GM19239 (cell line): ENCODE measurements at places on chromosomes 12 and 14.

GRCh38 chr12:30485230-30485890, 210.3 kb downstream of the IPO8 start:
- no peak for DNase-seq

GRCh38 chr14:42057111-42057510, 450.4 kb downstream of the LRFN5 start:
- no peak for DNase-seq

GRCh38 chr14:39241637-39242036, 7.9 kb downstream of the MIA2 start:
- no peak for DNase-seq

GRCh38 chr12:23006413-23006812, 381.4 kb downstream of the ETNK1 start:
- DNase-seq: no peak

DNA sequence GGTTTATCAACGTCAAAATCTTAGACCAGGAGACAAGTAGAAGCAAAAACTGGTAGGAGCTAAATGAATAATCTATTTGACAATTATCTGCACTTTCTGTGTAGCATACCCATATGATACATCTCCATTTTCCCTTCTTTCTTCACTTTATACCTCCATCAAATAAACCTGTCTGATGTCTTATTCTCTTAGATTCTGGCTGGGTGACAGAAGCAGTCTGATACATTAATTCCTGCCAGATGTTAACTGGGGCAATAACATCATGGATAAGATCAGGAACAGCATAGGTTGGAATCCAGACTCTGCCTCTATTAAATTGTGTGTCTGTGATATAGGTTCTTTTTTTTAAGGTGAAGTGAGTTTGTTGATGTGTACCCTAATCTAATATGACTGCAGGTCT, 11.7 kb upstream of the RERG start:
- DNase-seq: no peak

- DNase-seq: no peak
Measured at GRCh38 chr14:68636597-68636996, 156.3 kb downstream of the ZFP36L1 start.

DNA sequence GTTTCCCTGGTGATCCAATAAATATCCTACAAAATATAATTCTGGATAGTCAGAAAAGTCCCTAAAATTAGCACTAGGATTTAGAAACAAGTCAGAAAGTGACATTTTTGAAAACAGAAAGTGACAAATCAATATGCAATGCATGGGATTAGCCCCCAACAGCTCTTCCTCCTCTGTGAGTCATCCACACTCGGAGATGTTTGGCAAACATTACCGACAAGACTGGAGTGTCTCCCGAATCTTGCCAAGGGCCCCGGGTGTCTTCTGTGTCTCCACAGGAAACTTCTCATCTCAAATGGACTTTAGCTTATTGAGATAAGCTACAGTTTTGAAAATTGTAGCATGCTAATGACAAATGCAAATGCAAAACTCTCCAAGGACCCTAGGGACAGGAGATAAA, 398.9 kb upstream of the CCDC196 start:
- DNase-seq: no peak

GRCh38 chr14:61498303-61498702, 176.9 kb downstream of the PRKCH start:
- no peak for DNase-seq

DNA sequence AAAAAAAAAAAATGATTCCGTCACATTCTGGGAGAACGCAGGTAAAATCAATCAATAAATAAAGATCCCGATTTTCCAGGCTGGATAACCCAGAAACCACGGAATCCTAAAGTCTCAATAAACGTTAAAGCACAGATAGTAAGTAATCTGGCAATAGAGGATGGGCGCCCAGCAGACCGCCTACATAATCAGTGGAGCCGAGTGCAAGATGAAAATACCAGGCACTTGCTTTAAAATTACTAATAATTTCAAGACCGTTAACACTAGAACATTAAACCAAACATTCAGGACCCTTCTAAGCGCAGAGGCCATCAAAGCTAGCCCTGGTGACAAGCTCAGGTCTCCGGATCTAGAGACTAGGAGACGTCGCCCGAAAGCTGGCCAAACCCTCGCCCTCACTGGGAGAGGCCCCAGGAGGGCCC, 1.2 kb upstream of the DCAF11 start:
- DNase-seq: no peak

DNA sequence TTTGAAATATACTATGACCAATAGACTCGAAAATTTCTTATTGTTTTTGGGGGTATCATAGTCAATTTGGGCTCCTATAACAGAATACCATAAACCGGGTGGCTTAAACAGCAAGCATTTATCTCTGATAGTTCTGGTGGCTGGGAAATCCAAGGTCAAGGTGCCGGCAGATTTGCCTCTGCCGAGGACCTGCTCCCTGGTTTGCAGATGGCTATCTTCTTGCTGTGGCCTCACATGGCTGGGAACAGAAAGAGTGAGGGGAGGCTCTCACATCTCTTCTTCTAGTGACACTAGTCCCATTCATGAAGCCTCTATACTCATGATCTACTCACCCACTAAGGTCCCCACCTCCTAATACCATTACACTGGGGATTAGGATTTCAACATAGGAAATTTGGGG, 70.7 kb downstream of the BORCS5 start:
- DNase-seq: no peak

- no peak for DNase-seq
Measured at GRCh38 chr12:40016980-40017379, 88.9 kb downstream of the SLC2A13 start.

DNA sequence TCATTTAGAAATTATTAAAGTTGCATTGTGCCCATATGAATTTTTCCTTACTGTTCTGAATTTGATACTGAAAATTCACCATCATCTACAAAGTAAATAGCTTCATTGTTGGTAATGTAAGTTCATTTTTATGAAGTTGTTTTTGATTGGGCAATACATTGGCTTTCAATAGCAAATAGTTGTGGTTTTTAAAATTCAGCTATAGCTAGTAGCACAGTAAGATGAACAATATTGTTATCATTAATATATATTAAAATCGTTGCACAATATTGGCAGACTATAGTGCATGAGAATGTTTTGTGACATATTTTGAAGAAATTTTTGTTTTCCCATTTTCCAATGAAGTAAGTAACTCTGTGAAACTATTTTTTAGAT, 575.0 kb downstream of the PRKD1 start:
- no peak for DNase-seq

DNA sequence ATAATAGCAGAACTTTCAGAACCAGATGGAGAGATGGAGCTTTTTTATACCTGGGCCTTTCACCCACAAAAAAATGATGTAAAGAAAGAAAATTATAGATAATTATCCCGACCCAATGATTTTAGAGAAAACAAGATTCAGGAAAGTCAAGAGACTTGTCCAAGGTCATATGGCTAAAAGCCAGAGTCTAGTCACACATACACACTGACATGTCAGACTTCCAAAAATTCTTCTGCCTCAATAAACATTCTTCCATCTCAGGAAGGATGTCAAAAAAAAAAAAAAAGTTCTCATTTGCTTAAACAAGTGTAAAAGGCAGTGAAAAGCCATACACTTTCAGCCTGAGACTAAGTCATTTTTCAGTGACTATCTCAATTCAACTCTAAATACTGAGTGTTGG, 116.0 kb downstream of the PRICKLE1 start:
- DNase-seq: no peak

DNA sequence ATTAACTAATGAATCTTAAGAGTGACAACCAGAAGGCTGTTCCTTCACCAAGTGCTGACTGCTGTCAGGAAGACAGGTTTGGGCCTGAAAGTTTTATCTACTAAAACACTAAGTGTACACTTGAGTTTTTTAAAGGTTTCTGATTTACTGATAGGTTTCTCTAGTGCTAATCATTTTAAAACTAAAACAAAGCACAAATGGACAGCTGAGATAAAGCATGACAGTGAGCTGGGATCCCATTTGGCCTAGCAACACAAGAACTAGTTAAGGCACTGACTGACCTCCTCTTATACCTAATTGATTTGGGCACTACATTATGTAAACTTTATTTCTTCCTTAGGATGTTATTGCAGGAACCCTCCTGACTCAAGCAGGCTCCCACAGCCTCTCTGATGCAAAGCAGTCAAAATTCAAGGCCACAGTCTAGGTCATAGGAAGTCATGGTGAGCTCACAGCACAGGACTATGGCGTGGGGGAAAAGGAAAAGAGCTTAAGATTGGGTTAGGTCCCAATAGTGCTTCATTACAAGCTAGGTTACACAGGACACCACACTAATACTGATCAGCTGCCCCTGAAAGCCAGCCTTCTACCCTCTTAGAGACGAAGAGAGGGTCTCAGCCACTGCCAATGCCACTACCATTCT, 3.5 kb downstream of the STXBP6 start:
- no peak for DNase-seq

- DNase-seq: no peak
Measured at GRCh38 chr12:12983420-12984035, 16.5 kb downstream of the HEBP1 start.

GRCh38 chr12:48980953-48981756, 3.0 kb downstream of the WNT1 start:
- no peak for DNase-seq

DNA sequence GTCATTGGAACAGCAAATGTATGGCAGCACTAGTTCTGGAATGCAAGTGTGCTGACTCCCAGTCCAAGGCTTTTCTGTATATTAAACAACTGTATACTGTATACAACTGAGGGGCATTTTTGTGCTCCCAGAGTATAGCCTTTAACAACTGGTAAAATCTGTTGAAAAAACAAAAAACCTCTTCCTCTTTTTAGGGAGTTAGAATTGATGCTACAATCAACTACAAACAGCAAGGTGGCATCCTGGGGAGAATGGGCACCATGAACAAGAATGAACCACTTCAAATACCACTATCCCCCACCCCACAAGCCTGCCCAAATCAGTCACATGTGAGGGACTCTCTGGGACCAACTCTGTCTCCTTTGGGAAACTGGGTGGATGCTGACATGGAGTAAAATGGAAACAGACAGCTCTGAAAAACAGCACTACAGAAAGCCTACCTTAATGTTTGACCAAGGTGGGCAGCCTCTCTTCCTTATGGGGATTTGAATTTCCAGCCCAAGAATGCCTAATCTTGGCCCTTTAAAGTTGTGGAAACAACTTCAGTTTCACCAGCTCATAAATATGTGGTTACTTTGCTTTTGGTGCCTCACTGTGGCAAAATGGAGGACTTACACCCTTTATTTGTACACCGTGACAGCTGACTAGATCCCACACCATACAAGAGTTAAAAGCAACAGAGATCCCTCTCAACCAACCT, 7.5 kb downstream of the VTI1B start:
- DNase-seq: no peak

DNA sequence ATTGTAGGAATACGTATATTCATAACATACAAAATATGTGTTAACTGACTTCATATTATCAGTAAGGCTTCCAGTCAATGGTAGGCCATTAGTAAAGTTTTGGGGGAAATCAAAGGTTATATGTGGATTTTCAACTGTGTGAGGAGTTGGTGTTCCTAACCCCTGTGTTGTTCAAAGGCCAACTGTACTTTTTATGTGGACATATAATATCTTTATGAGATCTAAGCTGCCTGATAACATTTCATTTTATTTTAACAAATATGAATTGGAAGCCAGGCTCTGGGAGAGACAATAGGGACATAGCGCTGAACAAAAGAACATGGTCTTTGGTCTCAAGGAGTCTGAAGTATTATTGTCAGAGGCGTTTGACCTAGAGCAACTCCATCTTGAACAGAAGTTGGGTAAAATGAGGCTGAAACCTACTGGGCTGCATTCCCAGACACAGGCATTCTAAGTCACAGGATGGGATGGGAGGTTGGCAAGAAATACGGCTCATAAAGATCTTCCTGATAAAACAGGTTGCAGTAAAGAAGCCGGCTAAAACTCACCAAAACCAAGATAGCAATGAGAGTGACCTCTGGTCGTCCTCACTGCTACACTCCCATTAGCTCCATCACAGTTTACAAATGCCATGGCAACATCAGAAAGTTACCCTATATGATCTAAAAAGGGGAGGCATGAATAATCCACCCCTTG, 147.2 kb downstream of the KSR2 start:
- no peak for DNase-seq

DNA sequence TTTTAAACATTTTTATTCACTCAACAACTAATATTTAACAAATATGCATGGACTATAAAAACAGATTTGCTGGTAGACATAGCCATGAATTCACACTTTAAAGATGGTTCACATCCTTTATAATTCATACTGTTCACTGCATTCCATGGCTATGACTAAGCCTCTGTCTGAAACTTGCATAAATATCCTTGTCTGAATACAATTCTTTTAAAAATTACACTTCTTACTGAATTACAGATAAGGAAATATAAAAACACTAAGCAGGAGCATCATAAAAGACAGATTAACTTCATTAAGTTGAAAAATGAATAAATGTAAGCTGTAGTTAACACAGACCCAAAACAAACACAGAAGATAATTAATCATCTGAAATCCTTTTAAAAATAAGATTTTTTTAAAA, 53.8 kb downstream of the GXYLT1 start:
- DNase-seq: no peak

- DNase-seq: no peak
Measured at GRCh38 chr14:61125041-61125866, 144.2 kb downstream of the SLC38A6 start.

DNA sequence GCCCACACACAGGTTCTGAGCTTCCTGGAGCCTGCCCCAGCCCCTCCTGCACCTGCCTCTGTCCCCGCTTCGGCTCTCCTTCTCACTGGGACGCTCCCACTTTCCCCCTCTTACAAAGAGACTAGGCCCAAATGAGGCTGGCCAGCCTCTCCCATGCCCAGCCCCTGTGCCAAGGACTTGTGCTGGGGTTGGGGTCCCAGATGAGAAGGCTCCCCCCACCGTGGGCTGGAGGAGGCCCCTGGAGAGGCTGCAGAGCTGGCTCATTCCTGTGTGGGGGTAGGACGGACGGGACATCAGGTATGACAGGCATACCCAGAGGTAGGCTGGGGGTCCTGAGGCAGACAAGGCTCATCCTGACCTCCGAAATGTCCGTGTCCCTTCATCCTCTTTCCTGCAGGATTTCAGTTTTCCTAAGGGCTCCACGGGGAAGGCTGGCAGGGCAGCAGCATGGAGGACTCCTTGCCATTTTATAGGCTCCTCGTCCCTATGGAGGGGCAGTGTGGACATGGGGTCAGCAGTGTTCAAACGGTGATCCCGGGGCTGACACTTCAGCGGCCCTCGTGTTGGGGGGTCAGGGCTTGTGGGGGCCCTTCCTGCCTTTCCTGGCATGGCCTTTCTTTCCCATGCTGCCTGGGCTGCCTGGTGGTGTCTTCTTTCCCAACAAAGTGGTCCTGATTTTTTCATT, 49.1 kb upstream of the MEG3 start:
- no peak for DNase-seq
